ENCODE measurements at places on chromosomes 7 and 10. TPM values are rescaled to one million over a fixed set of nuclear protein-coding genes. Genes with fewer than 3 reads are reported as not detected.

- no peaks in the 10 kb centered on the region for H3K27me3 ChIP-seq
- H3K36me3 ChIP-seq = peaks cover 39% of the 10 kb centered on the region
- H3K27ac ChIP-seq = no peak overlapping the region
Measured at GRCh38 chr10:13168781-13169180, 7.4 kb downstream of the MCM10 start.

- peak; percentile 64 for DNase-seq
- H3K27me3 ChIP-seq = no peaks in the 10 kb centered on the region
- H3K4me3 ChIP-seq = no peak overlapping the region
- peaks cover 7% of the 10 kb centered on the region for H3K4me1 ChIP-seq
- H3K36me3 ChIP-seq = no peaks in the 10 kb centered on the region
Measured at GRCh38 chr7:82044497-82045080, 274.7 kb upstream of the HGF start.

DNA sequence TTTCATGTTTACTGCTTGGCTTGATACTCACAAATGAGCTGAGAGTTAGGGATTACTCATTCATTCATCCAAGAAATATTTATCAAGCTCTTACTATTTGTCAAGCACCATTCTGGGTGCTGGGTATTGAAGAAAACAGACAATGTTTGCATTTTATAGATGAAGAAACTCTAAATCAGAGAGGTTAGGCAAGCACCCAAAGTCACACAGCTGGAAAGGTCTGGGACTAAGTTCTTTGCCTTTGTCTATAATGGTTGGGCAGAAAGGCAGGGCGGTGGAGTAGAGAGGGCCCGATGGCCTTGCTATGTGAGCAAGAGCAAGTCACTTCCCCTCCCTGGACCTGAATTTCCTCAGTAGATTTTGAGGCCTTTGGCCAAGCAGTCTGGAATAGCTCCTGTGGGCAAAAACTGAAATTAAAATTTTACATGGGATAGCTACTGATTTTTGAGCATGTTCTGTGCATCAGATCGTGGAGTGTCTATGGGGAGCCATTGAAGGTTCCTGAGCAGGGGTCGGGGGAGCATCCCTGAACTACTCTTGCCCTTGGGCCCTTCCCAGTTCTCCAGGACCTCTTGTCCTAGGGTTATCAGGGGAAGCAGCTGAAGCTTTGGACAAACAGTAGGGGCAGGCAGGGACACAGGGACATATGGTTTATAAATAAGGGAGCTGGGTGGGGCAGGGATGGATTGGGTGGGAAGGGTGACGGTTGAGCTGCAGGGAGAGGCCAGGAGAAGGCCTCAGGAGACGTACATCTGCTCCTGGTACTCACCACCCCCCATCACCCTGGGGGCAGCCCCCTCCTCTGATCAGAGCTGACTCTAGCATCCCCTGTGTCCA, 23.3 kb downstream of the AQP1 start:
- no peaks in the 10 kb centered on the region for H3K36me3 ChIP-seq
- DNase-seq = no peak
- H3K27me3 ChIP-seq = no peaks in the 10 kb centered on the region
- H3K4me3 ChIP-seq = no peak overlapping the region

Gene IKZF1
- total RNA-seq = 1.8 TPM

DNA sequence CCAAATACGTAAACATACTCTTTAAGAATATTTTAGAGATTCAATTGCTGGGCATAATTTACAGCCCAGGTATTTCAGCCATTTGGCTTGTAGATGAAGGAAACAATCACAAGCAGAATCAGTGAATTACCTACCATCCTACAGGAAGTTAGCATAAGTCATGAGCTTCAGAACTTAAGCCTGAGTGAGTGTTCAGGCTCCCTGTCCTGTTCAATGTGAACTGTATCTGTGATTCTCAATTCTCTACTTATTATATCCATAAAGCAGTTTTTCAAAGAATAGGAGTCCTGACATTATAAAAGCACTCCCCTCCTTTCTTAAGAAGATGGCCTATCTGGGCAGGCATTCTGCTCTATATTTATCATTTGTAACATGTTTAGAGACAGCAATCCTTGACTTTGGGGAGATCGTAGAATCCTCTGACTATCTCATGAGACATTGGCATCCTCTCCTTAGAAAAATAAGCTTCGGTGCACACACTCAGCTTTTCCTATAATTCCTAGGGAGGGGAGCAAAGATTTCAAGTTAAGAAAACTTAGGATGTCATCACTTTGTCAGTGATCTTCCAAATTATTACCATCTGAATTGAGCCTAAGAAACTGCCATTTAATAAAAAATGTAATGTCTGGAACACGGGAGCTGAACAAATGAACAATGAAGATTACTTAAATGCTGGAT, 645.2 kb upstream of the IGFBP3 start:
- H3K27ac ChIP-seq = no peak overlapping the region
- no peaks in the 10 kb centered on the region for H3K36me3 ChIP-seq
- no peaks in the 10 kb centered on the region for H3K27me3 ChIP-seq
- H3K4me1 ChIP-seq = no peaks in the 10 kb centered on the region

Gene TRIM73
- total RNA-seq = 0.54 TPM

DNA sequence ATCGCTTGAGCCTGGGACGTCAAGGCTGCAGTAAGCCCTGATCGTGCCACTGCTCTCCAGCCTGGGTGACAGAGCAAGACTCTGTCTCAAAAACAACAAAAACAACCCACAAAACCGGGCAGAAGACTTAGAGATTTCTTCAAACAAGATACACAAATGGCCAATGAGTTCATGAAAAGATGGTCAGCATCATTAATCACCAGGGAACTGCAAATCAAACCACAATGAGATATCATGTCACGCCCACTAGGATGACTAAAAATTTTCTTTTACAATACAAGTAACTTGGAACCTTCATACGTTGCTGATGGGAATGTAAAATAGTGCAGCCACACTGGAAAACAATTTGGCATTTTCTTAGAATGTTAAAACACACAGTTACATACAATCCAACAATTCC, 77.3 kb upstream of the GRID1 start:
- no peak for DNase-seq
- peaks cover 17% of the 10 kb centered on the region for H3K36me3 ChIP-seq
- no peak overlapping the region for H3K27ac ChIP-seq
- H3K4me1 ChIP-seq = no peaks in the 10 kb centered on the region

Gene DNAH11
- 4.7 TPM for total RNA-seq

DNA sequence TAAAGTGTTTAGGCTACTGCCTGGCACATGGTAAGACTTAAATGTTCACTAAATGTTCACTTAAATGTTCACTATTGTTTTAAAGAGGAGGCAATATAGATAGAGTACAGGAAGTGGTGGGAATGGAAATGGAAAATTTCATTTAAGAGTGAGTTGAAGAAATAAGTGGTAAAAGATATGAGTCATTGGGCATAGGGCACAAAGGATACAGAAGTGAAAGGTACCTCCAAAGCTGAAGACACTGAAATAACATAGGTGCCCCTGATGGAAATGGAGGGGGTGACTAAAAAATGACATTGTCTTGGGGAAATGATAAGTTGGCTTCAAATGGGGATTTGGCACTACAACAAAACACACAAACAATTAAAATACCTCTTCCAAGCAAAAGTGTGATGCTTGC, 5.2 kb upstream of the FRA10AC1 start:
- no peak overlapping the region for H3K4me3 ChIP-seq
- no peak for DNase-seq
- no peaks in the 10 kb centered on the region for H3K36me3 ChIP-seq
- H3K27me3 ChIP-seq = no peaks in the 10 kb centered on the region
- H3K4me1 ChIP-seq = no peaks in the 10 kb centered on the region

Gene CALML3
- total RNA-seq = not detected

- H3K36me3 ChIP-seq = no peaks in the 10 kb centered on the region
- DNase-seq = no peak
Measured at GRCh38 chr10:117509573-117509972, 33.0 kb upstream of the EMX2 start.

Gene DOCK1
- 57.8 TPM for total RNA-seq

Gene GHRHR
- total RNA-seq = not detected

GRCh38 chr7:147639037-147639436, 951.5 kb upstream of the C7orf33 start:
- peak; percentile 16 for DNase-seq
- no peak overlapping the region for H3K27ac ChIP-seq
- H3K4me1 ChIP-seq = no peaks in the 10 kb centered on the region
- H3K36me3 ChIP-seq = no peaks in the 10 kb centered on the region
- H3K27me3 ChIP-seq = no peaks in the 10 kb centered on the region

Gene SAP25
- total RNA-seq = 4.1 TPM

Gene NCAPG2
- 76.5 TPM for total RNA-seq

Gene EIF5AL1
- 2.0 TPM for total RNA-seq

- H3K36me3 ChIP-seq = no peaks in the 10 kb centered on the region
- H3K4me3 ChIP-seq = no peak overlapping the region
- H3K4me1 ChIP-seq = no peaks in the 10 kb centered on the region
- DNase-seq = no peak
Measured at GRCh38 chr10:80275135-80275498, 14.3 kb downstream of the MAT1A start.

Gene RBP4
- 0.23 TPM for total RNA-seq

Gene BAIAP2L1
- total RNA-seq = 38.3 TPM

DNA sequence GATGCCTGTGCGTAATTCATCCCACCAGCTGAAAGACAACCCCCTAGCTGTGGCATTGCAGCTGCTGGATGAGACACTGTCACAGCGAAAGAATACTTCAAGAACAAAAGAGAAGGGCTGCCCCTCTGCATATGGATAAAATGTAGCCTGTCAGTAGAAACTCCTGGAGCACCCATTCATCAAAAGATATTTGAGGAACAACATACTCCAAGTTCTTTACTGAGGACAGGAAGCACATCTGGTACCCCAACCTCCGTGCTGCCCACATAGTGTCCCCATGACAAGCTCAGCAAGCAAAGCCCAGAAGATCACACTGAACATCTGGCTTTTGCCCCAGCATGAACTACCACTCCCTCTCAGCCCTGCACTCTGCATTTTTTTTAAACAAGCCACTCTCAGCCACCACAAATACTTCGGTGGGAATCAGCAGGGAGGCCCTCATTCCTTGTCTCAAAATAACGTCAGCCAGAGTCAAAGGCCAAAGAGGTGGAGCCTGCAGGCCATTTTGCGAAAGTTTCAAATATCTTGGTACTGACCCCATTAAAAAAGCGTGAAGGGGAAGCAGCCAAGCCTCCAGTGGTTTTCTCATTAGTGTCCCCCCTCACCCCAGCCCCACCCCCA, 1.7 kb downstream of the CREB3L2 start:
- DNase-seq = peak; percentile 77
- H3K4me1 ChIP-seq = peaks cover 23% of the 10 kb centered on the region
- H3K27me3 ChIP-seq = no peaks in the 10 kb centered on the region
- H3K4me3 ChIP-seq = peak overlapping the region; percentile 63

DNA sequence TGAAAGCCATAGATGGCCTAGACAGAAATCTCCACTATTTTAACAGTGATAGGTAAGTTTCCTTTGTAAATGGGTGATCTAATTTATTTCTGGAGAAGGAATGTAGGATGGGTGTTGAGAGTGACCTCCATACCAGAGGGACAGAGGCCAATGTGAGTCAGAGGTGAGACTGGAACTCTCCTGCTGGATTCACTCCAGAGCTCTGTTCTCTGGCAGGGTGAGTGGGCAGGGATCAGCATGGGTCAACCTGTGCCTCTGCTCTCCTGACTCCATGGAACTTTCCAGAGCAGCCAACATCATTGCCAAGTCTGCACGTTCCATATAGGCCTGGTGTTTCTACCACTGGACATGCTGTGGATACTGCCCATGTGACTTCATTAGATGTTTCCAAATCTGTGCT, 11.4 kb downstream of the AKR1C3 start:
- no peak overlapping the region for H3K4me3 ChIP-seq
- H3K36me3 ChIP-seq = 0 out of 2 replicates have a peak, but pooled peaks cover 2% of the 10 kb centered on the region
- no peak for DNase-seq
- H3K4me1 ChIP-seq = no peaks in the 10 kb centered on the region
- H3K27me3 ChIP-seq = no peaks in the 10 kb centered on the region
- H3K27ac ChIP-seq = no peak overlapping the region

DNA sequence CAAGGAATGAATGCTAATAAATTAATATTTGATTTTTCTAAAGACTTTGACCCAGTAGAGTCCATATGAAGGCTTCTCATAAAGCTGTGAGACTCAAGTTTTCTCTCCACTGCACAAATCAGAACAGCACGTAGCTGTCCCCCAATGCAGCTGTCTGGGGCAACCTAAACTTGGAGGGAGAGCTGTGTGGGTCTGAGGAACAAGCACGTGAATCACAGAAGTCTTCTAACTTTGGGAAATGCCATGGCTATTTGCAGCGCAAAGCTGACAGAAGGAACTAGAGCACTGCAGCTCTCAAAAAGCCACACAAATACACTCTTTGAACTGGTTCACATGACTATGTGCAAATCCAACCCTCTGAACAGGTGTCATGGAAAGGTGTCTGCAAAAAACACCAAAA, 47.9 kb downstream of the COL1A2 start:
- no peak overlapping the region for H3K27ac ChIP-seq
- no peak for DNase-seq
- H3K36me3 ChIP-seq = no peaks in the 10 kb centered on the region

- H3K36me3 ChIP-seq = no peaks in the 10 kb centered on the region
- H3K27ac ChIP-seq = no peak overlapping the region
- no peak overlapping the region for H3K4me3 ChIP-seq
- no peaks in the 10 kb centered on the region for H3K27me3 ChIP-seq
- H3K4me1 ChIP-seq = no peaks in the 10 kb centered on the region
- no peak for DNase-seq
Measured at GRCh38 chr7:102892631-102893278, 20.0 kb upstream of the LRRC17 start.

DNA sequence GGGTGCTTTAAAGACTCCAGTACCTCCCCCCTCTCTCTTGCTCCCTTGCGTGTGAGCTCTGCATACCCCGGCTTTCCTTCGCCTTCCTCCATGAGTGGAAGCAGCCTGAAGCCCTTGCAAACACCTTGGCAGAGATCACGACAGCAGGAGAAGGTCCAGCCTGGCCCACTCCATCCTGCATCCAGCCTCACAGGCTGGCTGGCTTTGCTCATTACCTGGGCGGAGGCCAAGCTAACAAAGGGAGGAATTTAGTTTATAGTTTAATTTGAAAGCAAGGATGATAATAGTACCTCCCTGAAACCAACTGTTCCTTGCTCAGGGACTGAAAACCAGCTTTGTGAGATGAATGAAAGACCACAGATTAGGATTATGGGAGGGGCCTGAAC, 99.4 kb downstream of the PRKAG2 start:
- H3K4me3 ChIP-seq = no peak overlapping the region
- H3K27ac ChIP-seq = no peak overlapping the region
- H3K4me1 ChIP-seq = no peaks in the 10 kb centered on the region
- H3K27me3 ChIP-seq = 0 out of 2 replicates have a peak, but pooled peaks cover 1% of the 10 kb centered on the region
- no peaks in the 10 kb centered on the region for H3K36me3 ChIP-seq

Gene ADCYAP1R1
- 10.6 TPM for total RNA-seq

Gene ALKBH4
- 31.0 TPM for total RNA-seq

GRCh38 chr10:32110790-32111189, 54.6 kb upstream of the KIF5B start:
- no peak overlapping the region for H3K4me3 ChIP-seq
- no peak for DNase-seq
- H3K27ac ChIP-seq = no peak overlapping the region
- no peaks in the 10 kb centered on the region for H3K4me1 ChIP-seq
- H3K27me3 ChIP-seq = no peaks in the 10 kb centered on the region

- no peaks in the 10 kb centered on the region for H3K27me3 ChIP-seq
- H3K27ac ChIP-seq = no peak overlapping the region
- no peaks in the 10 kb centered on the region for H3K4me1 ChIP-seq
- no peak overlapping the region for H3K4me3 ChIP-seq
Measured at GRCh38 chr10:7763929-7764328, 23.9 kb downstream of the KIN start.

Data from GM23338 (cell line).